ENCODE measurements at places on chromosomes 4 and X. TPM values are rescaled to one million over a fixed set of nuclear protein-coding genes. Genes with fewer than 3 reads are reported as not detected.
A peak's percentile ranks its signal among the peaks of the same experiment; 100 is the strongest.

DNA sequence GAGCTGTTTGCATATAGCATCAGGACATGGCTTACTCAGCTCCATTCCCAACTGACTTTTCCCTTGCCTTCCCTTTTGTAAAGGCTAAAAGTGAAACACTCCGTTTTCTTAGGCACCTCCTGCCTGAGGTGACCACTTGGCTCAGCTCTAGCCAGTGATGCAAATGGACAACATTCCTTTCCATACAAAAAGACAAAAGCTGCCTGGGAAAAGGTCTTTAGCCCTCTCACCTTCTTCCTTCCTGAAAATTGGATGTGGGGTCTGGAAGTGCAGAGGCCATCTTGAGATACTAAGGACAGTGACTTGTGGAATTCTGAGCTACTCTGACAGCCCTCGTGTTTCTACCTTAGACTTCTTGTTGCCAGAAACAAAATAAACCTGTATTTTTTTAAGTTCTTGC lies 27.7 kb upstream of the SFRP2 start:
- no peaks in the 10 kb centered on the region for H3K4me1 ChIP-seq
- H3K27ac ChIP-seq: no peak overlapping the region

GRCh38 chr4:77209012-77209411 lies 52.0 kb downstream of the CCNG2 start:
- H3K4me3 ChIP-seq: no peak overlapping the region
- H3K4me1 ChIP-seq: no peaks in the 10 kb centered on the region
- no peak overlapping the region for H3K27ac ChIP-seq
- H3K27me3 ChIP-seq: peaks cover 23% of the 10 kb centered on the region
- DNase-seq: no peak
- no peaks in the 10 kb centered on the region for H3K36me3 ChIP-seq

- no peak for DNase-seq
- no peak overlapping the region for H3K4me3 ChIP-seq
- H3K27ac ChIP-seq: no peak overlapping the region
- no peaks in the 10 kb centered on the region for H3K36me3 ChIP-seq
- H3K4me1 ChIP-seq: peaks cover 3% of the 10 kb centered on the region
These were observed 49.7 kb downstream of the ATP8A1 start for GRCh38 chr4:42607011-42607726.

DNA sequence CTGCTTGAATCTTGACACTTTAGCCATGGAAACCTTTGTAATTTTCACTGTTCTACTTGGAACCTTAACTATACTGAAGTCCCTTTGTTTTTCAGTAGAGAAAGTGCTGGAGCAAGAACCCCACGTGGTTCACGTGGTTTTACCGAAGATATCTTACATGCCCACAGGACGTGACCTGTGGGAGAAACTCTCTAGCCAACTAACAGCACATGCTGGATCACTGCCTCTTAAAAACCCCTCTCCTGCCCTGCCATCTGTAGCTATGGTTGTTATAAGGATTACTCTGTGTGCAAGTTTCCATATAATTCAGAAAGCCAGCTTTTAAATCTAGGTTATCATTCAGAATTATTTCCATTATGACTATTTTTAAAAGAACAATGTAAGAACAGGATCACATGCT lies 30.2 kb downstream of the SPANXD start:
- H3K27ac ChIP-seq: no peak overlapping the region
- no peak for DNase-seq
- H3K36me3 ChIP-seq: no peaks in the 10 kb centered on the region
- H3K4me3 ChIP-seq: no peak overlapping the region
- H3K27me3 ChIP-seq: no peaks in the 10 kb centered on the region

DNA sequence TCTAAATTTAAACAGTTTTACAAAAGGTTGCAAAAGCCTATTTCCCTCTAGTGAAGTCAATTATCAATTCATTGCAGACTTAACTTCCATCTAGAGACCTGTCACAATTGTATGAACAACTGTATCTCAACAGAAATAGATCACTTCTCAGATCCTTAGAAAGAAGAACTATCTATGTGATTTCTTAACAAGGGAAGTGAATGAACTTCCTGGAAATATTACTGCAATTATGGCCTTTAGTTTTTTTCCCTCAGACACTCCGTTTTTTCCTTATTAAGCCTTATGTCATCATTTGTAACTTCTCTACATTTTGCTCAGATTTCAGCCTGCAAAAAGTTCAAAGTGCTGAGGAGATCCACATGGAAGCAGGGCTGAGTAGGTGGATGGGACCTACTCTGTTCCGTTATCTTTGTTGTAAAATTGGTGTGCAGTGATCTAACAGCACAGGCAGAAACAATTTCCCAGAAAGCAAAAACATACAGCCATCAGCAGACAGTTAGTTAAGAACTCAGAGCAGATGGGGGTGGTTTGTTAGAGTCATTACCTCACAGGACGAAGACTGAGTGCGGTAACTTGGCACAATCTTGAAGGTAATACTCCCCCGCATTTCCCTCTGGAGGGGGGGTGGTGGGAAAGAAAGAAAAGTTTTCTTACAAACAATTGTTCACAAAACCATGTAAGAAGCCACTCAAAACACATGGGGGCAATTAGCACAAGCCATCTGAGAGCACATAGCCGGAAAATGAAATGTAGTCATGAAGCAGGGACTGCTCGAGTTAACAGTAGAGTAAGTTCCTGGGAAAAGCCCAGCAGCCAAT lies 112.3 kb downstream of the NYX start:
- H3K4me1 ChIP-seq: no peaks in the 10 kb centered on the region
- DNase-seq: no peak
- H3K36me3 ChIP-seq: no peaks in the 10 kb centered on the region
- H3K27ac ChIP-seq: peak overlapping the region; percentile 66
- no peaks in the 10 kb centered on the region for H3K27me3 ChIP-seq

- no peaks in the 10 kb centered on the region for H3K4me1 ChIP-seq
- H3K4me3 ChIP-seq: no peak overlapping the region
- no peak for DNase-seq
- no peaks in the 10 kb centered on the region for H3K36me3 ChIP-seq
- H3K27ac ChIP-seq: no peak overlapping the region
These were observed 76.7 kb downstream of the TAB3 start for GRCh38 chrX:30812326-30812725.

DNA sequence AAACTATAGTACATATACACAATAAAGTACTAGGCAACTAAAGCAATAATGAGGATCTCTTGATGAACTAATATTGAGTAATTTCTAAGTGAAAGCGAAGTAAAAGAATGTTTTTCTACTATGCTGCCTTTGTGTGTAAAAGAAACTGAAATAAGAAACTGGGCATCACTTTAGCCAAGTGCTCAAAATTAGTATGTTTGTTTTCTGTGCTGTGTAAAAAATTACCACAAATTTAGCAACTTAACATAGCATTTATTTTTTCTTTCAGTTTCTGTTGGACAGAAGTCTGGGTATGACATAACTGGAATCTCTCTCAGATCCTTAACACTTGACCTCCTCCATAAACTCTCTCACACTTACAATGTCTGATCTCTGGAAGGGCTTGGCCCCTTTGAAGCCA lies 687.1 kb upstream of the MAGEB2 start:
- DNase-seq: no peak
- no peak overlapping the region for H3K4me3 ChIP-seq
- no peaks in the 10 kb centered on the region for H3K36me3 ChIP-seq

AMBN gene
- not detected for polyA plus RNA-seq

XKRX gene
- not detected for polyA plus RNA-seq

All from SK-N-SH (cell line).